ENCODE measurements at places on chromosomes 6 and 20.
A peak's percentile ranks its signal among the peaks of the same experiment; 100 is the strongest.

GRCh38 chr20:40591536-40591935 lies 97.5 kb downstream of the MAFB start:
- DNase-seq = no peak

- DNase-seq = peak; percentile 3
These were observed at the start of gene CD109 for GRCh38 chr6:73695619-73696421. Gene CD109, plus strand, starts transcription at chr6:73696203. Its CDS starts 13 bp downstream, at chr6:73696216.

GRCh38 chr20:35002426-35003210 lies 47.0 kb downstream of the MYH7B start:
- DNase-seq = no peak

GRCh38 chr6:39050453-39051112 lies 2.0 kb downstream of the GLP1R start:
- peak; percentile 2 for DNase-seq

DNA sequence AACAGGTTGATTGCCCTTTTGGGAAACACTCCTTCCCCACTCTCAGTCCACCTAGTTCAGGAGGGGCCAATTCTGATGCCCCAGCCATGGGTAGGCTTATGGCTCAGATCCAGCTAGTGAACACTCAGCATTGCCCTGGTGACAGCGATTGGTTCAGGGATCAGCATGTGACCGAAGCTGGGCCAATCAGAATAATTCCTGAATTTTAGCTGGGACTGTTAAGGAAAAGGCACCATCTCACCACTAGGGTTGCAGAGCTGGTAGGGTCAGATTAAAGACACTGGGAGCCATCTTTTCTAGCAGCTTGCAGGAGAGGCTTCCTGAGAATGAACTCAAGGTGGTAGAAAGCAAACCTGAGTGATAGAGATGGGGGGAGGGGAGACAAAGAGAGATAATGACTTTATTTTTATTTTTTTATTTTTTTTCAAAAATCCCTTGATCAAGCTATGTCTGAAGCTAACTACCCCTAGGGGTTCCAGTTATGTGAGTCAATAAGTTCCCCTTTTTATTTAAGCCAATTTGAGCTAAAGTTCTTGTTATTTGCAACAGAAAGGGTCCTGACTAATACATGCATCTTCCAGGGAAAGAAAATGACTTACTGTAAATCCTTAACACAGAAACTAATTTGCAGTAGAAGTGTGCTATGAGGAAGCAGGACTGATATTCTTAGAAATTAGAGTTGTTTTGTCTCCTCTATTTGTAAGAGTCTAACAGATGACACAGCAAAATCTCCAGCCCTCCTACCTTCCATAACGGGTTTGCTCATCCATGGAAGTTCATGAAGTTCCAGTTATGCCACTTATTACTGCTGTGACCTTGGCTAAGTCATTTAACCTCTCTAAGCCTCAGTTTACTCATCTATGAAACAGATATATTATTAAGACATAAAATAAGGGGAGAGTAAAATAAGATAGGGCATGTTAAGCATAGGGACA lies 44.7 kb downstream of the EYA2 start:
- no peak for DNase-seq

- DNase-seq = no peak
These were observed 5.6 kb upstream of the SLC17A9 start for GRCh38 chr20:62946918-62947317.

- DNase-seq = peak; percentile 69
These were observed 9.1 kb downstream of the UCKL1 start for GRCh38 chr20:63946986-63947637.

- no peak for DNase-seq
These were observed 237.5 kb upstream of the QKI start for GRCh38 chr6:163177007-163177406.

- DNase-seq = no peak
These were observed 4.4 kb downstream of the HLA-E start for GRCh38 chr6:30493643-30494250.

DNA sequence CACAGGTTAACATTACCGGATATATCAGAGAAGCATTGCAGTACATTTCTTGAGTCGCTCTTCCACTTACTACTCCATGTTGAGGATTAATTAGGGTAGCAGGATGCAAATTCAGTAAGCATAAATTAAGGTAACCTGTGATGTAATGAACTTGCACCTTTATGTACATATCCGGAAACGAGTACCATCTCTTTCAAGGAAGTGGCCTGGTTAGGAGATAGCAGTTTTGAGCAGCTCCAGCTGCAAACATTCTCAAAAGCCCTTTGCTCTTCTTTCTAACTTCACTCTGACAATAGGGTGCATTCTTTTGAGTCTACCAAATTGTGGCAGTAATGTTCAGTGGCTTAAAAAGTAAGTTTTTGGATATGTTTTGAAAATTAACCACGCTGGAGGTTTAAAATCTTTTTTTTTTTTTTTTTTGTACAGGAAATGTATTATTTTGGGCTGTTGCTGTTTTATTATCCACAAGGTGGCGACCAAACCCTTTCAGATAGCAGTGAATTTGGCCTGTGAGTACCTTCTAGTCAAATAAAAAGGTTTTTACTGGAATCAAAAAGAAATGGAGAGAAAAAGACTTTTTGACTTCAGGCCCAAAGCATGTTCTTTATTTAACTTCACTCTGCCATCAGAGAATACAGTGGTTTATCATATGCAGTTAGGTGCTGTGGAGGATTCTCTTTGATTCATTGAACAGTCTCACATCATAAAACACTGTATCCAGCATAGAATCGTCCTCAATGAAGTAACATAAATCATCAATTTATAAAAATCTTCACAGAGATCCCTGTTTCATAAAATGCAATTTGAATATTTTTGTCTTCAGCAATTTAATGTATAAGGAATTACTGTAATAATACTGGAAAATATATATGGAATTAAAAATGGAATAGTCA lies 8.9 kb downstream of the FAM217B start:
- DNase-seq = no peak

DNA sequence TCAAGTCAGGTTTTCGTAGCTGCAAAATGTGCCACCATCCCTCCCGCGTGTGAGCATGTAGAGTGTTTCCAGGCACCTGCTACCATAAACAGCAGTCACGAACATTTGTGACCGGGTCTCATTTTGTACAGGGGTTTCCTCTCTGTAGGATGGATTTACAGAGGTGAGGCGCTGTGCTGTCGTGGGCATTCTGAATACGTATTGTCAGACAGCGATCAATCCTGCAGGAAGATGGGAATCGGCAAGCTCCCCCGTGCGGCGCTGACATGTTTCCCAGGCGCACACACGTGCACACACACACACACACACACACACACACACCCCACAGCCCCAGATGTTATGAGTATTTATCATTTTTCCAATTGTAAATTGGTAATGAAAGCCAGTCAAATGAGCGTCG lies 15.8 kb downstream of the ANKRD60 start:
- no peak for DNase-seq

DNA sequence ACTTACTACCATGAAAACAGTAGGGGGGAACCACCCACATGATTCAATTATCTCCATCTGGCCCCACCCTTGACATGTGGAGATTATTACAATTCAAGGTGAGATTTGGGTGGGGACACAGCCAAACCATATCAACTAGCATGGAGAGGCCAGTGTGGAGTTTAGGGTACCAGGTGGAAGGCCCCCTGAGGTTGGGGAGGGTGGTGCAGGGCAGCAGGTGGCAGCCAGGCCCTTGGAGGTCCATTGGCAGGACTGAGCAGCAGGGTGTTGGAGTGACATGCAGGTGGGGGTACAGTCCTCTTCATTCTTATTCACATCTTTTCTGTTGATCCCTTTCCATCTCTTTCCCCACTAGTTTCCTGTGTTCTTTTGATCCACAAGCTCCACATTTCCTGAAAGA lies 42.9 kb downstream of the PHACTR3 start:
- no peak for DNase-seq

DNA sequence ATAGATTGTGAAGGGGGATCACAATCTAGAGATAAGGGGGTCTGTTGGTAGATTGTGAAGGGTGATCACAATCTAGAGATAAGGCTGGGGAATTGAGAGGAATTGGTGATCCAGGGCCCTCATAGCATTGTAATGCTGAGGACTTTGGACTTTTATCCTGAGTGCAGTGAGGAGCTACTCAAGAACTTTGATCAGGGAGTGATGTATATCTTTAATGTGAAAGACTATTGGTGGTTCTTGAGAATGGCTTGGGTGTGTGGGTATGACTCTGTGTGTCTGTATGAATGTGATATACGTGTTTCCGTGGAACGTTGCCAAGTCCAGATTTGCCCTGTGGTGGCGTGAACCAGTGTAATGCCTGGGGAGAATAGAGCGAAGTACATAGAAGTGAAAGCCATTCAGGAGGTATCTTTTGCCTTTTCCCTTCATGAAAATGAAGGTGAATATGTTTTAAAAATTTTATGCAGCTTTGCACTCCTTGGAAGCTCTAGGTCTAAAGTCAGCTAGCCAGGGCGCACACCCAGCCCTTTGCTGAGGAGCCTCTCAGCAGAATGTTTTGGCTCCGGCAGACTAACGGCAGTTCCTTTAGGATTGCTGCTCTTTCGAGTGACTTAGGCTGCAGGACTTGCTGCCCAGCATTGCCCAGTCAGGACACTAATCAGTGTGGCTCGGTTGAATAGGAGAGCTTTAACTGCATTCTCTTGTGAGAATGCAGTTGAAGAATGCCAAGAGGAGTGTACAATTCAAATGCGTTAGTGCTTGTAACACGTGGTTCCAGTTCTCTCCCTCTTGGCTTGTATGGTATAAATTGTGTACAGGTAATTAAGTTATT lies 3.5 kb downstream of the ZFAND3 start:
- DNase-seq = no peak
